ENCODE measurements at places on chromosomes 5 and 9.
A peak's percentile ranks its signal among the peaks of the same experiment; 100 is the strongest.

- no peak for DNase-seq
These were observed 201.8 kb downstream of the CDH12 start for GRCh38 chr5:22651355-22651754.

DNA sequence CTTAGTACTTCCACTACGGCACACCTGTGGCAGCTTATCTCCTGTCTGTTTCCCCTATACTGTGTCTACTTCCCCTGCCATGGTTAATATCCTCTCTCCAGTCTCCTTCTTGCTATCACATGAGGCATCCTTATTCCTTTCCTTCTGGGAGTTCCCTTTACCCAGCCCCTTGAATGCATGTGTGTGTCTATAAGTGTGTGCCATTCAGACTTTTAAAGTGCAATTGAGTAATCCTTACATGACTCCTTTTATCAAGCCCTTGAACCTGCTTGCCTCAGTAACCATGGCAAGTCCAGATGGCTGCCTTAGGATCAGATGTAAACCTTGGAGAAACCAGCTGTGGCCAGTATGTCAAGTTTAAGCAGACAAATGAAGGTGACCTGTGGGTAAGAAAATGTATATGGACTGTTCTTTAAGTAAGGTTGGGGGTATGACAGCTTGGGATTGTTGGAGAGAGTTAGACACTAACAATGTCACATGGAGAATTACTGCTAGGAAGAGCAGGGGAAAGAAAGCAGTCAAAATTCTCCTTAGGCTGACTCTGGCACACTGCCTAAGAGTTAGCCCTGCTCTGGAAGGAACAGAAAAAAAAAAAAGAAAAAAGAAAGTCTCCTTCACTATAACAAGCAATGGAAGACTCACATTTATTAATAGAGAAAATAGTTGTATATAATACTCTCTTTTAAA, 142.1 kb downstream of the HINT1 start:
- no peak for DNase-seq

DNA sequence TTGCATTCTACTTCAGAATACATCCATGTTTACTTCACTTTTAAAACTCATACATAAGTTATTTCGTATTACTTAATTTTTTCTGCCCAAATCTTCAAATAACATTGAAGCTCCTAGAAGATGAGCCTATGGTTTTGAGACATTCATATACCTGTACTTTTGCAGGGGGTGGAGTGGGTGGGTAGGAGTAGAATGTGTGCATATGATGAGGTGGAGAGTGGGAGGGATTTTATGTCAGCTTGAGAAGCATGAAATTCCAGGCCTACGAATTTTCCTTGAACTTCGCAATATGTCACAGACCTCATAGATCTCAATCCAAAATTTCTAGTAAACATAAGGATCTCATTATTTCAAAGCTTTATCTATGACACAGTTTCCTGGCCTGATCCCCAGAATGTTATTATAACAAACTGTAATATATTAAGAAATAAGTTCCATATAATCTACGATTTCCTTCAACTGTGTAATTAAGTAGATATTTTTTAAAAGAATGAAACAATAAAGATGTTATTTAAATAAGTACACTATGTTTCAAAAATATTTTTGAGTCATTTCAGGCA, 19.7 kb upstream of the MOB3B start:
- no peak for DNase-seq

- DNase-seq: no peak
These were observed 71.0 kb downstream of the AMBP start for GRCh38 chr9:114006931-114007691.

- no peak for DNase-seq
These were observed 30.8 kb downstream of the LIX1 start for GRCh38 chr5:97111616-97112015.

GRCh38 chr9:109309282-109309681, 11.6 kb downstream of the EPB41L4B start:
- no peak for DNase-seq

GRCh38 chr5:178077751-178078150, 35.6 kb upstream of the N4BP3 start:
- no peak for DNase-seq

- DNase-seq: no peak
These were observed 76.2 kb upstream of the CHD1 start for GRCh38 chr5:99004960-99005359.

- no peak for DNase-seq
These were observed 82.8 kb downstream of the INSYN2B start for GRCh38 chr5:169897481-169897880.

DNA sequence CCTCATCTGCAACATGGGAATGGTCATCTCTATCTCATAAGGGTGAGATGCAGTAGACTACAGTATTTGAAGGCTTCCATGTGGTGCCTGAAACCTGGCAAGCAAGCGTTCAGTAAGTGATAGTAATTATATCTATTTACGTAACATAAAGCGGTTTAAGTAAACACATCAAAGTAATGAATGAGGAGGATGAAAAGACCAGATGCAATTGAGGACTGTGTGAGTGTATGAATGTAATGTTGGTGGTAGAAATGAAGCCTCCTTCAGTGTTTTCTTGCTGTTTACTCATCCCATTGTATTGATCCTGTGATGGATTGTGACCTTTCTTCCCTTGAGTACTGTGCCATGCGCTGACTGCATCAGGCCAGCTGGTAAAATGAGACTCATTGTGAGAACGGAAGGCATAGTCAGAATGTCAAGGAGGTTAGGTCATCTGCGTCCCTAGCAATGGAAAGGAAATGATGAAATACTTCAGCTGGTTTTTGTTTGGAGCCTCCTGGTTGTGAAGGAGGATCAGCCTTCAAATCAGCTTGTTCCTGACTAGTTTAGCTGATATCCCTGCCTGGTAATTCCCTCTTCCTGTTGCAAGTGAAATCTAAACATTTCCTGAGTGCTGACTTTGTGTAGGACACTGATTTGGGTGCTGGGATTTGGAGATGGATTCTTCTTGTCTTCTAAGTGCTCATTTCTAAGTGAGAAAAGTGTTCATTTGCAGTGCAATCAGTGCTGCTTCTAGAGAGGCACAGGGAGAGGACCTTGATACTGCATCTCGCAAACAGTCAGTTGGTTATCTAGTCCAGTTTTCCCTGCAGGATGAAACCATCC, 35.6 kb downstream of the TNFSF8 start:
- DNase-seq: no peak

GRCh38 chr5:16853518-16853917, 82.6 kb downstream of the MYO10 start:
- DNase-seq: no peak

DNA sequence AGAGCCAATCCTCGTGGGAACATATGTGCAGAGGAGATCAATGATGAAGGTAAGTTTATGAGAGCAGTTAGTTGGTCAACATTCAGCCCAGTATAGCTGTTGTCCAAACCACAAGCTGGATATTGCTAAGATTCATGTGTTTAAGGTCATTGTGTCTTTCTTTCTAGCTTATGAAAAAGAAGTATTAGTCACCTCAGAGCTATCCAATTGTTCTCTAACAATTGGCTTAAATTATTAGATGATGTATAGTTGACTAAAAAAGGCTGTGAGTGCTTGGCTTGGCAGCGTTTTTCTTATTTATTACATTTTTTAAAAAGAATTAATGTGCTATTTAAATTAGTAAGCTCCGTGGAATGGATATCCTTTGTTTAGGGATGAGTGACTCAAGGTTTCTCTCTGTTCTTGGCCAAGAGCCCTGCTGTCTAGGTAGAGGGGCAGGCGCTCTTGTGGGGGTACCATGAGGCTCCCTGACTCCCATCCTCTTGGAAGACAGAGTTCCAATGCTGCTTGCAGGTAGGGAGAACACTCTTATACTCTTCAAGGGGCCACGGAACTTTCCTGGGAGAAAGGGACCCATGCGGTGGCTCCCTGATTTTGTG, 487.4 kb downstream of the IRX1 start:
- no peak for DNase-seq

DNA sequence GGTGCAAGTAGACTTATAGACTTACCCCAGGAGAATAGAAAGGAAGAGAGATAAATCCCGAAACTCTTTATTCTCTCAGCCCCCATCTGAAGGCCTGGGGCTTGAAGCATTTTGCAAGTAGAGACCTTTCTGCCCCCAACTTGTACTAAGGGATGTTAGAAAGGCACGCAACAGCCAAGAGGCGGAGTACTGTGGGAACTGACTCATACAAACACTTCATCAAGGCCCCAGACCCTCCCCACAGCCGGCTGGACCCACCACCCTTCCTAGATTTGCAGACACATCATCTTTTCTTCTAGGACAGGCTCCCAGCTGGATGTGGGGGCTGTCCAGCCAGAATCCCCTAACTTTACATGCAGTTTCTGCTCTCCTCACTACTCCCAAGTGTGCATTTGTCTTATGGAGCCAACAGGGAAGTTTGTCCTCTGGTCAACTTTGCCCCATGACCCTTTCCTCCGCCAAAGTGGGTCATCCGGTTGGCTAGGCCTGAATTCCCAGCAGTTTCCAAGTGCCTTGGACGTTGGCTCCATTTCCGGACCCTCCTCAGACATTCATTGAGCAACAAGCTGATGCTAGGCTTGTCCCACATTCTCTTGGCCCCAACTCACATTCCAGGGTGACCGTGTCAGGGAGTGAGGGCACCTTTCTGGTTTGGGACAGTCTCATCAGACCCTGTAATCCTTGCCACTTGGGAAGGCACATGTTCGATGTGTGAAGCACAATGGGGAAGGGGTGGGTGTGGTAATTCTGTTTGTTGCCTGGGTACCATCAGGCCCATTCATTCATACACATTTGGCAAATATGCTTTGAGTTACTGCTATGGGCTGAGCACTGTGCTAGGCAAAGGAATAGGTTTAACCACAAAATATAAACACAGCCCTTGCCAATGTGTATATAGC, 64.6 kb downstream of the ABLIM3 start:
- no peak for DNase-seq

- DNase-seq: no peak
These were observed 309.6 kb downstream of the MLLT3 start for GRCh38 chr9:20312732-20313131.

DNA sequence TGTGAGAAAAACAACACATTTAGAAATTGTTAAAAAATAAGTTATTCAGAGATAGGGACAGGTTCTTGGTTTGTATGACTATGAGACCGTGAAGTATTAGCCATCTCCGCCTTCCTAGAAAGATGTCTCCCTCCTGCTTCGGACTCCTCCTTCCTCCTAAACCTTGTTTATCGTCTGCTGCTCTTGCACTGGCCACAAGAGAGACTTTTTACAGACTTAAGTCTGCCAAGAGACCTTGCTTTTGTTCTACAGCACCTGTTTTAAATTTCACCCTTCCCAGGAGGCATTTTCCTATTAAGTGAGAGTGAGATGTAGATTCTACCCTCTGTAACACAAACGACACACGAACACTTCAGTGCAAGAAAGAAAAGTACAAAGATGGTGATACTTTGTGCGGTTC, 274.6 kb downstream of the ARHGEF28 start:
- no peak for DNase-seq

DNA sequence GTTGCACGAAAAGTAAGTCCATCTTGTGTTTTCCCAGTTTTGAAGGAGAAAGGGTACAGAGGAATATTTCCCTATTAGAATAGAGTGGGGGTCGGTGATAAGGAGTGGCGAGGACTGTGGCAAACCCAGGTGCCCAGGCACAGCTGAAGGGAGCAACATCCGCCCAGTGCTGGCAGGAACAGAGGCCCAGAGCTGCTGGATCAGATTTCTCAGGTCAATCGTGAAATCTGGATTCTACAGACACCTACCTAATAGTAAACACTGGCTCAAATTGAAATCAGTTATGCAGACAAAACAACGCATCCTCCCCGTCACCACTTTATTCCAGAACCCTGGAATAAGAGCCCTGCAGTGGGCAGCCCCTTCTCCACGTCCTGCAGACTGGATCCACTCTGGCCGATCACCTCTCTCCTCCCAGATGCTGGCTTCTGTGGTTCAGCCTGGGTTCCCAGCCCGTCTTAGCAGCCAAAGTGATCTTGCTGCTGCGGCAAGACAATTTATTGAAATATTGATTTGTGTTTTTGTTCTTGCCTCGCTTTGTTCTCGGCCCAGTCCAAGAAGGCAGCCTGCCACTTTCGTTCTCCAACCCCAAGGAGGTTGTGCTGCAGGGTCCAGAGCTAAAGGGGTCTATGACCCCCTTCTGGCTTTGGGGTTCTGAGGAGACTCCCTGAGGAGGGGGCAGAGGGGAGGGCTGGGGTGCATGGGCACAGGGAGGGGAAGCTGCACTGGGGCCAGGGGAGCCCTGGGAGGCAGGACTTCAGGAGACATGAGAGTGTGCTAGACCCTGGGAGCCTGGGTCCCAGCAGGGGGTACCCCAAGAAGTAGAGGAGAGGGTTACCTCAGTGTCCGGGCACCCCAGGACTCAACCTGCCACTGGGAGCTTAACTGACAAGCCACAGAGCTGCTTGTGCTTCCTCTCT, 103.3 kb downstream of the ZNF354C start:
- DNase-seq: no peak

DNA sequence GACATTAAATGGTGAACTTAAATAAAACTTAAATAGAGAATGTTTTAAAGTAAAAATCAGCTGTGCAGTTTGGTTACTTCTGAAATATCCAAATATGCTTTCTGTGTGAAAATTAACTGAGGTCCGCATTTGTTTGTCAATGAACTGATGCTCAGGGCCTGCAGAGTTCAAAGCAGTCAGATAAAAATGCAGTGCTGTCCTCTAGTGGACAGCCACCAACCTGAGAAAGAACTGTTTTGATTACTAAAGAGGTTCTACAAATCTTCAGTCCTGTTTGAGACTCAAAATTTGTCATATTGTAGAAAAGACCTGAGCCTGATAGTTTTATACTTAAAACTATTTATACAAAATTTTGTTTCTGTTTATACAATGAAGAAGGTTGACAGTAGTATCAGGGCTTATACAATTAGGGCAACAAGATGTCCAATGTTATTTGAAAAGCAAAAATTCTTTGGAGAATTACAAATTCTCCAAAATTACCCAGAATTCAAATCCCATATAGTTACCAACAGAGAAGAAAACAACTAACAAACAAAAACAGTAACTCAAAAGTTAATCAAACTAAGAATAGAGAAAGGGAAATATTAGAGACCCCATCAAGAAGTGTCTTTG, 232.3 kb upstream of the TBCA start:
- DNase-seq: peak; percentile 8

DNA sequence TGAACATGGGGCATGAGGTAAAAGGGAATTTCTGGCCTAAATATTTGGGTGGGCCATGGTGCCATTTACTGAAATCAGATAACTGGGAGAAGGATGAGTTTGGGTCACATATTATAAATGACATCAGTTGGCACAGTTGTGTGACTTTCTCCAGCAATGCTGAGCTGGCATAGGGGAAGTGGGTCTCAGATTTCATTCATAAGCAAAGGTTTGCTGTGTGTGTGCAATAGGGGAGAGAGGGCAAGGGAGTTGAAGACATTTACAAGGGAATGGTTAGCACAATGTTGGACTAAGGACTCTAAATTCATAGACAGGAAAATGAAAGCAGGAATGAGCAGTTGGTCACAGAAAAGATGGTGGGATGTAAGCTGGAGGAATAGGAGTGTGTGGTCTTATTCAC, 47.8 kb upstream of the KLF9 start:
- no peak for DNase-seq

DNA sequence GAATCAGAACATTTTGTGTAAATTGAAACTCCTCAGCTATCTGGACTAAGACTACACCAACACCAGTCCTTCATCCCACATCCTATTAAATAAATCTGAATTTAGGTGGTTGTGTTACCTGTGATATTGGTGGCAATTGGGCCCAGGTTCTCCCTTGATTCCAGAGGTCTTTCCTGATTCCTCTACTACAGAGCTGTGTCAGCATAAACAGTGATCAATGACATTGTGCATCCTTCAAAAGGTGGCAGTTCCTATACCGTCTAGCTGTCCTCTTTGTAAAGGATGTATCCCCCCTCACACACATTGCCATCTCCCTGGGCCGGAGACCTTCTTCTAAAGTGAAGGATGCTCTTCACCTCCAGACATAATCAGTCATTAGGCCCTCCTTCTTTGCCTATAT, 239.2 kb downstream of the FAM114A2 start:
- DNase-seq: no peak

- DNase-seq: no peak
These were observed 402.9 kb upstream of the TYRP1 start for GRCh38 chr9:12290166-12290869.
